Upper lobe of right lung (tissue), 1 donor: ENCODE measurements at places on chromosomes 7 and 10. TPM values are rescaled to one million over a fixed set of nuclear protein-coding genes. Genes with fewer than 3 reads are reported as not detected.
A peak's percentile ranks its signal among the peaks of the same experiment; 100 is the strongest.

GRCh38 chr10:35345383-35345742, 9.1 kb downstream of the CCNY start:
- H3K27ac ChIP-seq = no peak overlapping the region
- H3K36me3 ChIP-seq = no peaks in the 10 kb centered on the region
- DNase-seq = no peak
- H3K27me3 ChIP-seq = no peaks in the 10 kb centered on the region
- no peak overlapping the region for H3K4me3 ChIP-seq

DNA sequence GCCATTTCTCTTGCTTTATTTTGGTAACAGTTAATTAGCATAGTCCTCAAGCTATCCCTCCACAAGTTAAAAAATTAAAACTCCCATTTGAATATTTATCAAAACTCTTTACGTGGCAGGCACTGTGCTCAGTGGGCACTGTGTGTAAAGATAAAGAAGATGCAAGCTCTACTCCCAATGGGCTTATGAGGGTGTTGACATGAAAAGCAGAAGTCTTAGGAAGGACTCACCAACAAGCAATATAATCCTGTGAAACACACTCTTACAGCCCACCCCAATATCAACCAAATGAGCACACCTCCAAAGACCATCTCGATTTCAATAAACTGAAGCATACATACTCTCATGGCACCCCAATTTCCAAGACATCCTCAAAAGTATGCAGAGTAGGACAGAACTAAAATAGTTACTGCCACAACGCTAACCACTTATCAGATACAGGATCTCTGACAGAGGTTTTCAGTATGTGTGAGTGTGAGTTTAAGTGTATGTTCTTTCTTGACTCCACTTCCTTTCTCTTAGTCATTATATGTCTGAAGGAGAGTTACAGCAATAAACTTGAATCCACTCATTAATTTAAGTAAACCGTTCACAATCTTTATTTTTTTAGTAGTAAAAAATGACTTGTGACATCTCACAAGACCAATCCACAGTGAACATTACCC, 120.0 kb downstream of the PDE1C start:
- no peaks in the 10 kb centered on the region for H3K36me3 ChIP-seq
- no peak for DNase-seq
- no peaks in the 10 kb centered on the region for H3K4me1 ChIP-seq

GRCh38 chr10:132974886-132975830, 32.8 kb upstream of the CFAP46 start:
- DNase-seq = peak; percentile 54
- H3K27ac ChIP-seq = no peak overlapping the region

DNA sequence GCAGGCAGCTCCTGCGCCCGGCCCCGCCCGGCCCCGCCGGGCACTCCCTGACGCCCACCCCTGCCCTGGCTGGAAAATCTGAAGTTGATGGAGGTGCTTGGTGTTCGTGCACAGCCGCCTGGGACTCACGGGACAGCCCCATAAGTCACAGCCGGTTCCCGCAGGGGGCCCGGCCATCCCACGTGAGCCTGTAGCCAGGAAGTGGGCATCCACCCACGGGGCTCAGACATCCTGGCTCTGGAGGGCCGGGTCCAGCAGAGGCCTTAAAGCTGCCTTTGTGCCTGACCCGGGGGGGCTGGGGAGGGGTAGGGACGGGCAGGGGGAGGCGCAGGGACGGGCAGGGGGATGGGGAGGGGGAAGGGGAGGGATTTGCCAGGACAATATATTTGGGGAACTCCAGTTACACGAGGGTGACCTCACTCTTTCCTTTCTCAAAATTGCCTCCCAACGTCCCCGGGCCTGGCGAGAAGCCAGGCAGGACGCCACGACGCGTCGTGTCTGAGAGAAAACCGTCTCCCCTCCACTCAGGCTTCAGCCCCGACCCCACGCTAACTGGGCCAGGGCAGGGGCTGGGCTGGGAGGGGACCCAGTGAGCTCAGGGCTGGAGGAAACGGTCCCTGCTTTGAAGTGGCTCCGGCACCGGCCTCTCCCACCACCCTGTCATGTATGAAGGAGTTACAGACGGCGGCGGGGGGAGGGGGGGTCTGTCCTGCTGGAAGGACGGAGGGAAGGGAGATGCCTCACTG, 82.1 kb upstream of the PDGFA start:
- H3K36me3 ChIP-seq = no peaks in the 10 kb centered on the region
- no peaks in the 10 kb centered on the region for H3K27me3 ChIP-seq
- peak overlapping the region; percentile 8 for H3K4me3 ChIP-seq
- H3K27ac ChIP-seq = peak overlapping the region; percentile 84

The STK17A gene
- 35.4 TPM for total RNA-seq

The WDFY4 gene
- 26.5 TPM for total RNA-seq

DNA sequence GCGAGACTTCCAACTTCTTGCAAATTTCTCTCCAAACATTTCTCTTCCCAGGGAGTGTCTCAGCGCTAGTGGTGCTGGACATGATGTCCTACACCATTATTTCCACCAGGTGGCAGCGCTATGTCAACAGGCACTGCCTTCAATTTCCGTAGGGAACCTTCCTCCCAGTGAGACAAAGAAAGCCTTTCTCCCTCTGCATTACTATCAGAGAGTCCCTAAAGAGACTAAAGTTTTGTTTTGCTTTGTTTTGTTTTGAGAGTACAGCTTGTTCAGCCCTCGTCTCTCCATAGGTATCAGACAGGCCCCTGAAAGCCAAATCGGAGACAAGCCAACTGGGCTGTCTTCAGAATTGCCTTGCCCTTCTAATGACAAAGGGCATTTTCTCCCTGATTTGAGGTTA, 44.2 kb upstream of the GGCT start:
- peaks cover 19% of the 10 kb centered on the region for H3K4me1 ChIP-seq
- H3K27ac ChIP-seq = no peak overlapping the region
- DNase-seq = no peak
- H3K36me3 ChIP-seq = peaks cover 4% of the 10 kb centered on the region
- H3K27me3 ChIP-seq = no peaks in the 10 kb centered on the region

- no peaks in the 10 kb centered on the region for H3K4me1 ChIP-seq
- DNase-seq = no peak
- no peaks in the 10 kb centered on the region for H3K27me3 ChIP-seq
- no peak overlapping the region for H3K4me3 ChIP-seq
- H3K36me3 ChIP-seq = no peaks in the 10 kb centered on the region
Measured at GRCh38 chr7:94109556-94109955, 105.4 kb upstream of the BET1 start.

The MYH16 gene
- total RNA-seq = not detected

The SLIT1 gene
- total RNA-seq = 0.23 TPM

DNA sequence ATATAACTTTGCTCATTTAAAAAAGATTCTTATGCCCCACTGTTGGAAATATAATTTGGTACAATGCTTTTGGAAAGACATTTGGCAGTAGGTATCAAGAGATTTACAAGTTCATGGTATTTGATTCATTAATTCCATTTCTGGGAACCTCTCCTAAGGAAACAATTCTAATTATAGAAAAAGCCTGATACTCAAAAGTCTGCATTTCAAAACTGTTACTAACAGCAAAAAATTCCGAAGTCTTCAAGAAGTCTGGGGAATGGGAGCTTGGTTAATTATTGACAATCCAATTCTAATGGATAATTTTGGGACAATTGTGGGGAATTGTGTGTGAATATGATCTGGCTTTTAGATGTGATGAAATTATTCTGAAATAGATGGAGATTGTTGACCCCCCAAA, 59.6 kb downstream of the HDAC9 start:
- H3K36me3 ChIP-seq = no peaks in the 10 kb centered on the region
- no peaks in the 10 kb centered on the region for H3K4me1 ChIP-seq
- no peak overlapping the region for H3K4me3 ChIP-seq
- no peak overlapping the region for H3K27ac ChIP-seq

GRCh38 chr7:96303686-96304443, 18.0 kb downstream of the SLC25A13 start:
- no peaks in the 10 kb centered on the region for H3K36me3 ChIP-seq
- H3K4me1 ChIP-seq = peaks cover 36% of the 10 kb centered on the region
- DNase-seq = no peak
- no peak overlapping the region for H3K27ac ChIP-seq

DNA sequence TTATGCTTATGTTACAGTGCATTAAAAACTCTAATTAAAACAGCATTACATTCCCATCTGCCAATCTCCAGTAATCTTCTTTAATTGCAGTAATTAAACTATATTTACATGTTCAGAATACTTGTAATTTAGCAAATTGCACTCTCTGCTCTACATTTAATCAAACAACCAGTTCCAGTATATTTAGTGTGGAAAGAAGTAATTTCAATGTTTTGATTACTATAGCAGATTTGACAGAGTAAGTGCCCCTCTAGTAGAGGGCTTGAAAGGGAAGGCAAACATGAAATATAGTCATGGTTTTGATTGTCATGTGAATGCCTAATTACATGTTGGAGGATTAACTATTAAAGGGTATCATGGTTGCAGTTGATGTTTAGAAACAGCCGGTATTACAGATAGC, 739.7 kb downstream of the AUTS2 start:
- no peaks in the 10 kb centered on the region for H3K4me1 ChIP-seq
- H3K27me3 ChIP-seq = no peaks in the 10 kb centered on the region
- H3K4me3 ChIP-seq = no peak overlapping the region
- no peaks in the 10 kb centered on the region for H3K36me3 ChIP-seq

The GPR141 gene
- 4.0 TPM for total RNA-seq

The ZNF804B gene
- total RNA-seq = not detected

The NYAP1 gene
- 0.55 TPM for total RNA-seq

The PRF1 gene
- total RNA-seq = 32.3 TPM

DNA sequence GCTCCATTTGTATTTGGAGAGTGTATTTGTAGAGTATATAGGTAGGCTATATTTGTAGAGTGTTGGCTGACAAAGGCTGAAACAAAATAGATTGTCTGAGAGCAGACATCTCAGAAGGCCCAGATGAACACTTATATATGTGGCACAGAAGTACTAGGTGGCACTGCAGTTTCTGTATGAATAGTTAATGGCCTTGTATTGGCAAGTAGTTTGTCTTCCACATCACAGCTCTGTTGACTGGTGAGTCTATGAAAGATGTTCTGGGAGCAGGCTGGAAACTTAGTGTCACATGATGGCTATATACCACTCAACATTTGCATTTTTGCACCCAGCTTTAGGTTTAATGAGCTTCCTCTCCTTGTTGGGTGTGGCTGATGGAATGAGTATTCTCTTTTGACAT, 51.9 kb downstream of the CCNY start:
- no peak overlapping the region for H3K4me3 ChIP-seq
- no peaks in the 10 kb centered on the region for H3K27me3 ChIP-seq
- peaks cover 49% of the 10 kb centered on the region for H3K4me1 ChIP-seq
- no peak for DNase-seq
- no peaks in the 10 kb centered on the region for H3K36me3 ChIP-seq
- no peak overlapping the region for H3K27ac ChIP-seq

DNA sequence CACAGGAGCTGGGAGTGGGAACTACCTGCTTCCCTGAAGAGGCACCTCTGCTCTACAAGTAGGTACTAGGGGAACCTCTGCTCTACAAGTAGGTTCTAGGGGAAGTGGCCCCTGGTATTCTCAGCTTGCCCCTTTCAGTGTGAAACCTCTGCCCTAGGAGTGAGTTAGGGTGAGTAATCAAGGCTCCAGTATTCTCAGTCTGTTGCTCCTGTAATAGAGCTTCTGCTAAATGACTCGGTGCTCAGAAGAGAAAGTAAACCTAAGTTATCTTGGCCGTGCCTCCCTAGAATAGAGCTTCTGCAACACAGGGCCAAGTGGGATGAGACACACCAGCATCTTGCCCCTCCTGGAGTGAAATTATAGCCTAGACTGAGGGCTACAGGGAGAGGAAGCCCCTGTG, 13.4 kb upstream of the RASSF4 start:
- H3K27me3 ChIP-seq = no peaks in the 10 kb centered on the region
- peaks cover 9% of the 10 kb centered on the region for H3K4me1 ChIP-seq
- no peak overlapping the region for H3K27ac ChIP-seq

- no peaks in the 10 kb centered on the region for H3K27me3 ChIP-seq
- peak; percentile 79 for DNase-seq
- H3K4me1 ChIP-seq = peaks cover 34% of the 10 kb centered on the region
- H3K27ac ChIP-seq = peak overlapping the region; percentile 92
- H3K4me3 ChIP-seq = peak overlapping the region; percentile 82
- no peaks in the 10 kb centered on the region for H3K36me3 ChIP-seq
Measured at GRCh38 chr7:128453836-128454804, 1.6 kb upstream of the HILPDA start.

DNA sequence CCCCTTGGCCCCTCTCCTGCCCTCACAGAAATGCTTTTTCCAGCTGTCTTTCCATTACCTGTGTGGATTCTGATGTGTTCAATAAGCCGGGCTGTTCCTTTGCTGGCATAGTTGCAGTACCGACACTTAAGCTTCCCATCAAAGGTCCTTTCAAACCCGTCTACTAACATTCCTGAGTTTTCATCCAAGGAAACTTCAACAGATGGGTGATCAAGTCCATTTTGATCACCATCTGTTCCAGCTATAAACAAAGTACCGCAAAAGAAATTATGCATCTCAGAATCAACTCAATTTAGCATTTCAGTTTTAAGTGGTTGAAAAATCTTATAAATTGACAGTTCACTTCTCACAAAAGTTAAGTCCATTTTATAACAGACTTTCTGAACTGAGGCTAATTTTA, 12.7 kb downstream of the IKZF5 start:
- no peak for DNase-seq
- no peak overlapping the region for H3K27ac ChIP-seq
- H3K36me3 ChIP-seq = peaks cover 76% of the 10 kb centered on the region
- H3K4me3 ChIP-seq = no peak overlapping the region

GRCh38 chr7:22858640-22859561, 36.3 kb upstream of the TOMM7 start:
- H3K4me1 ChIP-seq = peaks cover 32% of the 10 kb centered on the region
- H3K36me3 ChIP-seq = peaks cover 13% of the 10 kb centered on the region
- no peak overlapping the region for H3K4me3 ChIP-seq
- no peak for DNase-seq
- no peaks in the 10 kb centered on the region for H3K27me3 ChIP-seq

DNA sequence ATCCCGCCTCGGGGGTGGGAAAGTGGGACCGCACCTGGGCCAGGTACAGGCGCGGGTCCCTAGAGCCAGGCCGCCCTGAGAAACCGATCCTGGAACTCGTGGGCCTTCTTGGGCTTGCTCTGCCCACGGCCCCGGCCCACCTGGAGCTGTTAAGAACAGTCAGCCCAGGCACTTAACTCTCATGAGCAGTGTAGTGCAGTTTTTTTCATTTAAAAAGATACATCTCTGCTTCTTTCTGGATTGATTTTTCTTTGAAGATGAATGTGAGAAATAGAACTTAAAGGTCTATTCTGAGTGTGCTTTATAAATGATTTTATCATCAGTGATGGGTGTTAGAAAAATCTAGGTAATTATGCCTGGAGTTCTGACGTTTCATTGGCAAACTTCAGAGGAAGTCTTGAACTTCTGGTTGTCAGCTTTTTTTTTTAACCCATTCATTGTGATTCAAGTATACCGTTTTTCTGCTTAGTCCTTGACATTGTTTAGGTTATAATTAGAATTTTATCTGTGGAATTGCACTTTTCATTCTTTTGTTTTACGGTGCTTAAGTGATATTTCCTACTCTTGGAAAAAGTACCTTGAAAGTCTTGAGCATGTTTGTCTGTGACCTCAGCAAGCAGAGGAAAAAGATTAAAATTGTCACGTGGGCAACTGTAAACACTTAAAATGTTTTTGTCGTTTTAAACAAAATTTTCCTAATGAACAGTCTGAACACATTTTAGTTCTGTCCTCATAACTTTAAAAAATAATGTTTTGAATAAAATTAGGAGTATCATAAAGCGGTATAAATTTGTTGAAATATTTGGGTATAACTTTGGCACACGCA, 906 bp downstream of the CDK1 start:
- peak overlapping the region; percentile 62 for H3K4me3 ChIP-seq
- DNase-seq = no peak
- no peaks in the 10 kb centered on the region for H3K36me3 ChIP-seq
- no peak overlapping the region for H3K27ac ChIP-seq
- peaks cover 12% of the 10 kb centered on the region for H3K4me1 ChIP-seq
